ENCODE measurements at places on chromosomes 2 and 18.

- no peaks in the 10 kb centered on the region for H3K27me3 ChIP-seq
- H3K36me3 ChIP-seq = no peaks in the 10 kb centered on the region
- no peak for DNase-seq
- H3K4me3 ChIP-seq = no peak overlapping the region
- no peaks in the 10 kb centered on the region for H3K4me1 ChIP-seq
Observed at GRCh38 chr2:175567435-175568061, 386.0 kb upstream of the ATP5MC3 start.

GRCh38 chr2:19809206-19809605 is 92.6 kb downstream of the TTC32 start:
- no peak for DNase-seq
- no peak overlapping the region for H3K4me3 ChIP-seq
- peaks cover 15% of the 10 kb centered on the region for H3K27me3 ChIP-seq

DNA sequence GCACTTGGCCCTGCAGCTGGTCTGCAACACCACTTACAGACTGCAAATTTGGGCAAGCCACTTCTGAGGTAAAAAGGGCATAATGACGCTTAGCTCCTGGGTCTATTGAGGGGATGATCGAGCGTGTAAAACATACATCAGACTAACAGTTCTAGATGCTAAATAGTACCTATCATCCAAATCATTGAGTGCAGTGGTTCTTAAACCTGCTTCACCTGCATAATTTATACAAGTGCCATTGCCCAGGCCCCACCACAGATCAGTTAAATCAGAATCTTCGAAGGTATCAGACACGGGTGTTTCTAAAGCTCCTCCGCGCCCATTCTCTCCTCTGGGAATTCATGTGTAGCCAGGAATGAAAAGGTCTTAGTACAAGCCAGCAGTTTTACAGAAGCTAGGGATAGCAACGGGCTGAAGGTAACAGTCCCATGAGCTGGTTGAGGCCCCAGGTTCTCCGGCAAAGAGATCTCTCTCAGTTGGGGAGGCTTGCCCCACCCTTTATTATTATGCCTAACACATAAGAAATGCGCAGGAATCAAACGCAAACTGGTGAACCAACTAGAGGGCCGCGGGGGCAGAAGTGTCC is 737 bp upstream of the RNF181 start:
- H3K4me3 ChIP-seq = peak overlapping the region; percentile 100
- no peaks in the 10 kb centered on the region for H3K27me3 ChIP-seq
- H3K27ac ChIP-seq = peak overlapping the region; percentile 100
- DNase-seq = no peak
- peaks cover 2% of the 10 kb centered on the region for H3K36me3 ChIP-seq

DNA sequence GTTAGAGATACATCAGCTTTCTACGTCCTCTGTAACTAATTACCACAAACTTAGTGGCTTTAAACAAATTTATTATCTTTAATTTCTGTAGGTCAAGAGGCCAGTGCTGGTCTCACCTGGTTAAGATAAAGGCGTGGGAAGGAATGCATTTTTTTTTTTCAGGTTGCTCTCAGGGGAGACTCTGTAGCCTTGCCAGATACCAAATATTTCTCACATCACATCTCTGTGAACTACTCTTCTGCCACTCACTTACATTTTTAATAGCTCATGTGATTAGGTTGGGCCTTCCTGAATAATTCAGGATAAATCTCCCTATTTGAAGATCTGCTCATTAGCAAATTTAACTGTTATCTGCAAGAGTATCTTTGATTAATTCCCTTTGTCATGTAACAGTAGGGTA is 214.6 kb downstream of the CBLN2 start:
- no peaks in the 10 kb centered on the region for H3K36me3 ChIP-seq
- DNase-seq = no peak
- no peak overlapping the region for H3K27ac ChIP-seq

- H3K27me3 ChIP-seq = no peaks in the 10 kb centered on the region
- H3K4me3 ChIP-seq = no peak overlapping the region
- DNase-seq = no peak
- peaks cover 20% of the 10 kb centered on the region for H3K36me3 ChIP-seq
Observed at GRCh38 chr2:113724010-113724409, 32.4 kb downstream of the SLC35F5 start.

GRCh38 chr18:8966821-8967220 is 135.7 kb upstream of the NDUFV2 start:
- H3K27me3 ChIP-seq = peaks cover 1% of the 10 kb centered on the region
- no peak for DNase-seq
- no peaks in the 10 kb centered on the region for H3K36me3 ChIP-seq
- peak overlapping the region; percentile 2 for H3K27ac ChIP-seq

DNA sequence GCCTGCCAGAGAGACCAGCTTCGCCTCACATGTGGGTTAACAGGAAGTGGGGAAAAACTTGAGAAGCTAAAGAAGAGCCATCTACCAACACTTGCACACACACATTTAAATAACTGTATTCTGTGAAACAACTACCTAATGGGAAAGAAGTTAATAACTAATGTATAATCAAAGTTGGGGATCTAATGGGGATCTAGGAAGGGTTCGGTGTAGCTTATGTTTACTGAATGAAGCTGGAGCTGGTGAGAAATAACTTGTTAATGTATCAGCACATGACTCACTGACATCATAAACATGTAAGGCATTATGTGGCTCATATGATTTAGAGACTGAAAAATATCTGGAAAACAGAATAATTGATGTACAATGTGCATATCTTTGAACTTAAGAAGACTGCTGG is 421.3 kb upstream of the NXPH2 start:
- no peak for DNase-seq
- no peak overlapping the region for H3K27ac ChIP-seq
- H3K4me3 ChIP-seq = no peak overlapping the region
- no peaks in the 10 kb centered on the region for H3K36me3 ChIP-seq
- no peaks in the 10 kb centered on the region for H3K27me3 ChIP-seq

DNA sequence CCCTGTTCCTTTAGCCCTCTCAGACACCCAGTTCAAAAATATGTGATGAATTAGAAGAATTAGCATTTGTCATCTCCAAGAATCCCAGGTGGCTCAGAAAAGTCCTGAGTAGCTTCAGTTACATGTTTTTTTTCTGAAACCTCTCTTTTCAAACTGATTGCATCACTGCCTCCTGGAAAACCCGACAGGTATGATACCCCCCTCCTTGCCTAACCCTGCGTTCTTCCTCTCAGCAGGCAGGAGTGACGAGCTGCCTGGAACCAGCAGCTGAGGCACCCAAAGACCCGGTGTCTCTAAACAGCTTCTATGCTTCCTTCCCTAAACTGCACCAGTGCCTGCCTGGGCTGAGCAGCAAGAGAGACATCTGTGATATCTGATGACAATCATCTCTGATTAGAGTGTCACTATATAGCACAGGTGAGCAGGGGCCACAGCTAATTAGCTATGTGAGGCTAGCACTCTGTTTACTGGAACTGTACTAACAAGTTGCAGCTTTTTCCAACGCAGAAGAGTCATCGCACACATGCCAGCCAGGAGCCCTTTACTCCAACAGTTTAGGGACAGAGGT is 376.4 kb upstream of the ATP5MC3 start:
- no peak overlapping the region for H3K4me3 ChIP-seq
- no peaks in the 10 kb centered on the region for H3K4me1 ChIP-seq
- peaks cover 11% of the 10 kb centered on the region for H3K27me3 ChIP-seq
- no peaks in the 10 kb centered on the region for H3K36me3 ChIP-seq
- no peak overlapping the region for H3K27ac ChIP-seq
- no peak for DNase-seq

GRCh38 chr18:12470382-12471075 is 62.8 kb downstream of the PRELID3A start:
- H3K36me3 ChIP-seq = no peaks in the 10 kb centered on the region
- no peak for DNase-seq
- H3K27ac ChIP-seq = no peak overlapping the region
- no peaks in the 10 kb centered on the region for H3K4me1 ChIP-seq
- H3K27me3 ChIP-seq = no peaks in the 10 kb centered on the region
- no peak overlapping the region for H3K4me3 ChIP-seq

DNA sequence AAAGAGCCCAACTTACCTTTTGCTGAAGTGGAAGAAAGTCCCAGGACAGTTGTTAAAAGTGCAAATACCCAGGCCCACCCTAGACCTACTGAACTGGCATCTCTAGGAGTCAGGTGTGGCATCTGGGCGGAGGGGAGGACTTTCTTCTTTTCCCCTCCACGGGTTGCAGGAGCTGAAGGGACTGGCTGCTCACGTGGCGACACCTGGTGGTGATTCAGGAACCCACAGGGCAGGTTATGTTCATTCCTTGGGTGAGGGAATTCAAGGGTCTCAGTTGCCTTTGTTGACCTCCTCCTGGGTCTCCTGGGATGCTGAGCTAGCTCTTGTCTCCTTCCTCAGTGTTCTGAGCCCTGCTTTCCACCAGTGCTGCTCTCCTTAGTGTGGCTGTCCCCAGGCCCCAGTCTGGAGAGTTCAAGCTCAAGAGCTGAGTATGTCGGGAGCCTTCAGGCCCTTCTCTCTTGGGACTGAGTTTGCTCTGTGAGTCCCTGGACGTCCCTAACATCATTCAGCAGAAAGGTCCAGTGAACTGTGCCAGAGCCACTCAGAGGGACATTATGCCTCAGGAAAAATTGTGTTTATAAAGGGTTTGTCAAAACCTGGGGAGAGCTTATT is 56.9 kb downstream of the DYSF start:
- H3K4me1 ChIP-seq = no peaks in the 10 kb centered on the region
- H3K36me3 ChIP-seq = no peaks in the 10 kb centered on the region
- no peak overlapping the region for H3K4me3 ChIP-seq
- H3K27ac ChIP-seq = no peak overlapping the region

DNA sequence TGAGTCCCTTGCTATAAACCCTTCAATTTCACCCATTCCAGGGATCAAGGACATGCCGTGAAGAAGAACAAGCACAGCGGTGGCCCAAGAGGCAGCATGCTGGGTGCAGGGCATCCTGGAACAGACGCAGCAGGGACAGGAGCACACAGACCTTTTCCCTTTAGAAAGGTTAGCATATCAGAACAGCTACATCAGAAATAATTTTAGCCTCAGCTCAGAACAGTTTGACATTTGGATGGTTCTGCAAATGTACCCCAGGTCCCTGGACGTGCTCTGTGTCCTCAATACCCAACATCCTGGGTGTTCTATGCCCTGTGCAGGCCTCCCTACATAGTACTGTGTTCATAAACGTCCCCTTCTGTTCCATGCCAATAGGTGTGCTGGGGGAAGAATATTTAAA is 80.4 kb downstream of the MYOM1 start:
- H3K27me3 ChIP-seq = peaks cover 3% of the 10 kb centered on the region
- peaks cover 19% of the 10 kb centered on the region for H3K36me3 ChIP-seq
- no peak overlapping the region for H3K27ac ChIP-seq
- no peaks in the 10 kb centered on the region for H3K4me1 ChIP-seq
- no peak overlapping the region for H3K4me3 ChIP-seq

GRCh38 chr18:9137168-9138066 is 836 bp downstream of the ANKRD12 start:
- peak overlapping the region; percentile 98 for H3K27ac ChIP-seq
- peaks cover 9% of the 10 kb centered on the region for H3K36me3 ChIP-seq

DNA sequence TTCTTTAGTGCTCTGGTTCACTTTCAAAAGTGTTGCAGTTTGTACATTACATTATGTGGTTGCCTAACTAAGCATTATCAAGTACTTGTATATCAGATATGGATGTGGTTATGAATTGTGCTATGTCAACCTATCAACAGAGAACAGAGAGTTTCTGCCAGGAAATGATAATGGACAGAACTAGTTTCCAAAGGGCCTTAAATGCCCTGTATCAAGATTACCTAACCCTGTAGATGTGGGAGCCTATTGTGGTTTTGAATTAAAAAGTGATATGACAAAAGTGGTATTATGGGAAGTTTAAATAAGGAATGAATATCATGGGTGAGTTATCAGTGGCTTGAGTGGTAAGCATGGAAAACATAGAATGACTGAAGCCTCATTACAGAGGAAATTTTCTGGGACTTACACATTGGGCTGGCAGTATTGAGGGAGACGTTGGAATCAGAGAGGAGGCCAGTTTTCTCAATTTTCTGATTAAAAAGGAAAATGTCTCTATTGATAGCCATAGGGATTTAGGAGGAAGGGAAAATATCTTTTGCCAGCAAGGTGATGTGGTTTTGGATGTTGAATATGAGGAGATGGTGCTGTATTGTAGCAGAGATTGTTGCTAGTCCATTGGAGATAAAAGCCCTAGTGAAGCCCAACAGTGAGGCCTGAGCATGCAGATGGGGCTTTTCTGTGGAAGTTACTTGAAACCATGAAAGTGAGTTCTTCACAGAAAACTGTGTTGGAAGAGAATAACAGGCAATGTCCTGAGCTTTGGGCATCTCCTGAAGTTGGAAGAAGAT is 140.7 kb downstream of the TTC27 start:
- H3K4me1 ChIP-seq = no peaks in the 10 kb centered on the region
- no peaks in the 10 kb centered on the region for H3K27me3 ChIP-seq
- peaks cover 11% of the 10 kb centered on the region for H3K36me3 ChIP-seq
- H3K27ac ChIP-seq = no peak overlapping the region

DNA sequence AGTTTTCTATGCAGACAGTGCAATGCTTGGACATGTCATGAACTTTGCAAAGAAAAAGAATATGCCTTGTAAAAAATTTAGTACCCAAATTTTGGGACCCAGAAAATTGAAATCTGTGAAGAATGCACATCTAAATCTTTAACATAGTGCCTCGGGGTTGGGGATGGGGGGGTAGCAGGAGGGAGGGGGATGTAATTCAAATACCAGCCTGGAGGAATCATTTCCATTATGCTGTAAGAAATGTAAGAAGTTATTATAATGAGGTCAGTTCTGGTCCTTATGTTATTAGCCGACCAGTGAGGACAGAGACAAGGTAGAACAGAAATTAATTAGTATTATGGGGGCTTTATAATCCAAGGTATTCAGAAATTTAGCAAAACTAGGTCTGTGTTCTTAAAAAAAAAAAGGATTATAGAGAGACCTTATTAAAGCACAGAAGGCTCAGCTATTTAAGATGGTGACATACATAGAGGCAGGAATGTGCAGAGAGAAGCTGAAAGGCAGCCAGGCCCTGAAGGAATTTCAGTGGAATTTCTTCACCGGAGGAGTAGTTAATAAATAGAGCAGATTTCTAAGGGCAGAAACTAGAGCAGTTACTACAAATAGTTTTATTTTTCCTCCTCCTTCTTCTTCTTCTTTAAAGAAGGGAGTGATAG is 89.0 kb upstream of the RBMS1 start:
- no peak overlapping the region for H3K27ac ChIP-seq
- no peak overlapping the region for H3K4me3 ChIP-seq
- no peaks in the 10 kb centered on the region for H3K4me1 ChIP-seq
- H3K36me3 ChIP-seq = no peaks in the 10 kb centered on the region
- H3K27me3 ChIP-seq = peaks cover 3% of the 10 kb centered on the region

- peaks cover 7% of the 10 kb centered on the region for H3K4me1 ChIP-seq
- H3K27me3 ChIP-seq = no peaks in the 10 kb centered on the region
- H3K36me3 ChIP-seq = peaks cover 3% of the 10 kb centered on the region
Observed at GRCh38 chr18:58201733-58202730, 158.0 kb downstream of the NEDD4L start.

DNA sequence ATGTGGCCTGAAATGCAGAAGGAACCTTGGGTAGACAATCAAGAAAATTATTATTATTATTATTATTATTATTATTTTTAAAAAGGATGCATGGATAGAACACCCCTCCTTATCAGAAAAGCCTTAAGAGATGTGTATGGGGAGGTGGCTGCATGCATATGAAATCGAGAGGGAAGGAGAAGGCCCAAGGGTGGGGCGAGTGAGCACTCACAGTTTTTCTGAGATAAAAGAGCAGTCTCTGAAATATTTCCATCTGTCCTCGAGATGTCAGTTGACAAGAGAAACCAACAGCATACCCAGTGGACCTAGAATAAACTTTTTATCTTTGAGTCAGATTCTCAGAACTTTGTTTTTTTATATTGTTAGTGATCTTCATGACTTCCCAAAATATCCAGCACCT is 282.9 kb downstream of the GPD2 start:
- no peaks in the 10 kb centered on the region for H3K4me1 ChIP-seq
- H3K27ac ChIP-seq = no peak overlapping the region
- no peaks in the 10 kb centered on the region for H3K36me3 ChIP-seq
- peaks cover 5% of the 10 kb centered on the region for H3K27me3 ChIP-seq
- H3K4me3 ChIP-seq = no peak overlapping the region

Data from memory B cell (primary cell).